ENCODE measurements at places on chromosomes 13 and 19. TPM values are rescaled to one million over a fixed set of nuclear protein-coding genes. Genes with fewer than 3 reads are reported as not detected.

PODNL1 gene
- total RNA-seq: 2.6 TPM

IGLON5 gene
- not detected for total RNA-seq

GSX1 gene
- total RNA-seq: not detected

SIGLEC12 gene
- total RNA-seq: not detected

ZNF99 gene
- total RNA-seq: not detected

ZNF93 gene
- 11.2 TPM for total RNA-seq

RPL36 gene
- 257 TPM for total RNA-seq

CEACAM1 gene
- total RNA-seq: 0.97 TPM

TINCR gene
- not detected for total RNA-seq

- peak; percentile 94 for DNase-seq
Observed at GRCh38 chr13:40787062-40787461, 2.3 kb upstream of the SLC25A15 start.

GRCh38 chr13:33775339-33776108, 42.4 kb upstream of the RFC3 start:
- DNase-seq: no peak

GRCh38 chr13:38602266-38602665, 84.6 kb upstream of the FREM2 start:
- DNase-seq: no peak

- DNase-seq: no peak
Observed at GRCh38 chr19:39128516-39129079, 3.0 kb downstream of the PAK4 start.

DNA sequence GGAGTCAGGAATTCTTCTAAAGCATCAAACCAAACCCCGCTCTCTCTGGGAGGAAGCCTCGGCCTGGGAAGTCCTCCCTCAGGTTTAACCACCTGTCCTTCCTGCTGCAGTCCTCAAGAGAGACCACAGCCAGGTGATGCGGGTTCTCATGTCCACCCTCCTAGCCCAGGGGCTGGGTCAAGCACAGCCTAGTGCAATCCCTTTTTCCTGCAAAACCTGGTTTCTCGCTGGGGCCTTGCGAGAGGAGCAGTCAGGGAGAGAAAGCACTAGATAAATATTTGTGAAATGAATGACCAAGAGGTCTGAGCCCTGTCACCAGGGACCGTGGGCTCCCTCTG, 2.4 kb downstream of the SLC8A2 start:
- DNase-seq: no peak

- no peak for DNase-seq
Observed at GRCh38 chr19:49116544-49116943, 2.4 kb downstream of the LIN7B start.

DNA sequence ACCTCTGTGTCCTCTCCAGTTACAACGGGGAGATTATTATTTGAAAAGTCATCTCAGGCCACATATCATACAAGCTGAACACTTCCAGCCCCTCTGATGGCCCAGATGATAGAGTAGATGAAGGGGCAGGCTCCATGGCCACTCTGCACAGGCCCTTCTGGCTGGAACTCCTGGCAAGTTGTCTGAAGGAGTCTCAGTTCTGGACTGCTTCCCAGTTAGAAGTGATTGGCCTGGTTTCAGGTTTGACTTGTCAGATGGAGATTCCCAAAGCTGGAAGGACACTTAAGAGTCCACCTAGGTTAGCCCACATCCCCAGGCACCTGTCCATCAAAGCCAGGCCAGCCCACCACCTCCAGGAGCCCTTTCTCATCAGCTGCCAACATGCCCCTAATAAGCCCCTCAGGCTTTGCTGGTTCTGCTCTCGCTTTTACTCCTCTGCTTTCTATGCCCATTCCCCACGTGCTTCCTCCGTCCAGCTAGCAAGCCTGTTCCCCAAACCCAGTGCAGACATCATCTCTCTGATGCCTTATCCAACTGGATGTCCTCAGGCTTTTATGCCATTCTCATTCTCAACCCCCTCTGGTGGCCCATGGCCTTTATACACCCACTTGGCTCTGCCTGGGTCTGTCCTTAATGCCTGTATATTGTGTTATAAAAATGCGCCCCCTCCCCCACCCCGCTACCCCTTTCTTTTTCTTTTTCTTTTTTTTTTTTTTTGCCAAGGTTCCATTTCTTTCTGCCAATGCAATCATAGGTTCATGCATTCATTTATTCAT, 56.5 kb downstream of the HSPH1 start:
- no peak for DNase-seq

DNA sequence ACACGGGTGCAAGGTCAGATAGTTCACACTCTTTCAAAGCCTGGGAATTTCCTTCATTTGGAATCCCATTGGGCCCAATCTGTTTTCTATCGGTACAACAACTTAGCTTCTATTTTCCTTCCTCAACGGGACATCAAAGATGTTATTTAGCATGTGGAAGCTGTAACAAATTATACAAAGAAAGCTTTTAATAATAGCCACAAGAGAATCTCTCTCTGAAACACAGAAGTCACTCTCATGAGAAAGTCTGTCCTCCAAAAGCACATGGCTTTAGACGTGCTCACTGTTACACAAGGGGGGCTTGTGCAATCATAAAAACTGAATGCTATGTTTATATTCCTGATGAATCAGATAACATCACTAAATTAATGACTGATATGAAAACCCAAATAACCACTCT, 28.9 kb upstream of the CYSLTR2 start:
- peak; percentile 74 for DNase-seq

DNA sequence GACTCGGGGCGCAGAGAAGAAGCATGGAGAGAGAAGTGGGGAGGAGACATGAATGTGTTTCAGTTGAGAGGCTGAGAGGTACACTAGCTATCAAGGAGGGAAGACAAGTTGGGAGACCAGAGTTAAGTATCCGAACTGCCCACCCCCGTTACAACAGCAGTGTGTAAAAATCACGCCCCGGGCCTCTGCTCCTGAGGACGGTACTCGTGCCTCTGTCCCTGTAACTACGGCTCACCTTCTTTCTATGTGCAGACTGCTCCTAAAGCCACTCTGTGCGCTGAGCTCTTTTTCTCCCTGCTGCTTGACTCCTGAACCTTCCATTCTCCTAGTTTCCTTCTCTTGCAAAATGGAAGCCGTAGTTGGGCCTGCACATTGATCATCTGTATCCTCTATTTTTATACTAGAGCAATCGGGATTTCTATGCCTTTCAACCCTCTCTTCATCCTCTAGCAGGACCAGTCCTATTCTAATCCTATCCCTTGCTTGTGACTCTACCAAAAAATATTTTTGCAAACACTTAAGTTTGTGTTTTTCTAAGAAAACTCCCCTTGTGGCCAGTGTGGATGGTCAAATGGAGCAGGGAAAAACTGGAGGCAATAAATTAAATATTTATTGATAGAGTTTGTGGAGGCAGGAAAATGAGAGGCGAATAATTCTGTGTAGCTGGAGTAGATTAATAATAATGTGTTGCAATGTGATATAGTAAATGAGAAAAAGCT, 569 bp downstream of the POLR1D start:
- DNase-seq: no peak

DNA sequence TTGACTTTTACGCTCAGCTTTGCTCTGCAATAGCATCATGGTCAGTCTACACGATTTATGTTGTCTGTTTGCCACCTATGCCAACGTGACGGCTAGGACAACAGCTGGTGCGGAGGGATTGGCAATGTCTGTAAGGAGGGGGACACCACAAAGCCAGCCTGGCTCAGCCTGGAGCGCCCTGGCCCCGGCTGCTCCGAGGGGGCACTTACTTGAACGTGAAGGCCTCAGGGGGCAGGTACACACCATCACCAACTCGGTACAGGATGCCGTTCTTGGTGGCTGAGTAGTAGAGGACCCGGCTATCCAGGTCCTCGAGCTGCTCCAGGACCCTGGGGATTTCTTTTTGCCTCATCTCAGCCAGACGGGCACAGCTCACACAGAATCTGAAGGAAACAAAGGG, 26.4 kb upstream of the EIF3G start:
- DNase-seq: no peak

DNA sequence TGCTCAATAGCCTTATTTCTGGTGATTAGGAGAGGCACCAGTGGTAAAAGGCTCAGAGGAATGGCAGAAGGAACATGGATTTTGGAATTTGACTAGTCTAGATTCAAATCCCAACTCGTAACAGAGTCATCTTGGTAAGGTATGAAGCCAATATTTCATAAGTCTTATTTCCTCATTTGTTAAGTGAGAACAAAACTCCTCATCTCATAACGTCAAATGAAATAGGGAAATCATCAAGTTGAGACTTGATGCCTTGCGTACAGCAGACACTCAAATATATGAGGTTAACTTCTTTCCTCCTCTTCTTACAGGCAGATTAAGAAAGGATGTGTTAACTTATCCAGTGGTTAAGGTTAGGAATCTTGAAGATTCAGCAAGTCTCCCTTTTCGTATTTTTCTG, 189.2 kb downstream of the DLEU7 start:
- DNase-seq: no peak

Measured in fibroblast of villous mesenchyme (primary cell).